ENCODE measurements at places on chromosomes 13 and 19. TPM values are rescaled to one million over a fixed set of nuclear protein-coding genes. Genes with fewer than 3 reads are reported as not detected.

Gene WDR87
- total RNA-seq: not detected

Gene ZNF556
- not detected for total RNA-seq

Gene RHPN2
- 50.4 TPM for total RNA-seq

Gene FARP1
- total RNA-seq: 112 TPM

Gene KRTDAP
- not detected for total RNA-seq

DNA sequence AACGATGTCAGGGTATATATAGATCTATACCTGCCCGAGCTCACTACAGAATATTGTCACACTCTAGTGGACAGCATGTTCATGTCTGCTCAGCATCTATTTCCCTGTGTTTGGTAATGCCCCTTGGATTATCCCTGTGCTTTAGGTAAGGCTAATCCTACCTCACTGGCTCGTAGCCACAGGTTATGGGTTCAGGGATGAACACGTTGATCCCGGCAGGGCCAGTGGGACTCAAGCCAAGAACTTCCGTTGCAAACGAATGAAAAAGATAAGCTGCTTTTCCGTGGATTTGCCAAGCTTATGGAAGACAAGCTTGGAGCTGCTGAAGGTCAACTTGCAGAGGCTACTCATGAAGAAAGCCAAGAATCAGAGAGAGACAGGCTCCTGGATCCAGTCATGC, 400.0 kb upstream of the TSHZ3 start:
- no peak for DNase-seq

DNA sequence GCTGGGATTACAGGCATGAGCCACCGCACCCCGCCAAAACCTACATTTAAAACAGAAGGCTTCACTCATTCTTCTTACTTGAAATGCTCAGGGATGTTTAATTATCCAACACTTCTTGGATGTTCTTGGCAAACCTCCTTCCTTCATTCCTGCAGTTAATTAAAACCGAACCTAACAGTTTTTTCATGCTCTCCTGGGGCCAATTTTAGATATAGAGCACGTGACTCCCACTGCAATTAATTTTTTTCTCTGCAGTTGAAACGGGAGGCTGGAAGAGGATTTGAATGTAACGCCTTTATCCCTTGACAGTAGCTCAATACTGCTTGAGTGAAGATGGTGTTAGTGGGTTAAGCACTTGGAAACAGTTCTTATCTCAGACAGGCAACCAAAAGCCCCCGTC, 4.6 kb upstream of the ACTL9 start:
- no peak for DNase-seq

- DNase-seq: no peak
Observed at GRCh38 chr13:97491452-97491851, 57.5 kb downstream of the RAP2A start.

DNA sequence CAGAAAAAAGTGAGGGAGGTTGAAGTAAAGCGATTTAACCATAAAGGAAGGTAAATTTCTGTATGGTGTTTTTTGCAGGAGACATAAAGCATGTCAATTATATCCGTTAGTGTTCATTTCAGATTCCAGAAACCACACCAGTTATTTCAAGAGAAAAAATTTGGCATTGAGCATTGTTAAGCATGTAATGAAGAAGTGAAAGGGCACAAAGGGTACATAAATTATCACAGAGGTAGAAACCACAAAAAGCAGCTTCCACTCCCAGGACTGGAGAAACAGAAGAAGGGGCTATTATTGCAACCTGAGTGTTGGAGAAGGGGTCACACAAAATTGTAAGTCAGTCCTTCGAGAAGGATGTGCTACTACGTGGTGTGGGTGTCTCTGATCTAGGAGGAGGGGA, 72.2 kb upstream of the DACH1 start:
- DNase-seq: no peak

DNA sequence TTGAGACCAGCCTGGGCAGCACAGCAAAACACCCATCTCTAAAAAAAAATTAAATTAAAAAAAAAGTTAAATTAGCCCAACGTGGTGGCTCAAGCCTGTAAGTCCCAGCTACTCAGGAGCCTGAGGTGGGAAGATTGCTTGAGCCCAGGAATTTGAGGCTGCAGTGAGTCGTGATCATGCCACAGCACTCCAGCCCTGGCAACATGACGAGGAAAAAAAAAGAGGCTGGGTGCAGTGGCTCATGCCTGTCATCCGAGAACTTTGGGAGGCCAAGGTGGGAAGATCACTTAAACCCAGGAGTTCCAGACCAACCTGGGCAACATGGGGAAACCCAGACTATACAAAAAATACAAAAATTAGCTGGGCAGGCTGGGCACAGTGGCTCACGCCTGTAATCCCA, 2.2 kb upstream of the TMEM161A start:
- no peak for DNase-seq

- DNase-seq: no peak
Observed at GRCh38 chr13:113295776-113296175, 1.3 kb upstream of the LAMP1 start.
